Activated T-cell treated with anti-CD3 and anti-CD28 coated beads, Interleukin-2, amount 50 U/mL, for 48 hours (primary cell): ENCODE measurements at places on chromosomes 6 and 20.

GRCh38 chr6:139990856-139991465 is 616.5 kb upstream of the CITED2 start:
- DNase-seq = no peak

- DNase-seq = no peak
These were observed 473.7 kb upstream of the JARID2 start for GRCh38 chr6:14772188-14772587.

- DNase-seq = no peak
These were observed 23.2 kb upstream of the TXNDC5 start for GRCh38 chr6:7933794-7934193.

DNA sequence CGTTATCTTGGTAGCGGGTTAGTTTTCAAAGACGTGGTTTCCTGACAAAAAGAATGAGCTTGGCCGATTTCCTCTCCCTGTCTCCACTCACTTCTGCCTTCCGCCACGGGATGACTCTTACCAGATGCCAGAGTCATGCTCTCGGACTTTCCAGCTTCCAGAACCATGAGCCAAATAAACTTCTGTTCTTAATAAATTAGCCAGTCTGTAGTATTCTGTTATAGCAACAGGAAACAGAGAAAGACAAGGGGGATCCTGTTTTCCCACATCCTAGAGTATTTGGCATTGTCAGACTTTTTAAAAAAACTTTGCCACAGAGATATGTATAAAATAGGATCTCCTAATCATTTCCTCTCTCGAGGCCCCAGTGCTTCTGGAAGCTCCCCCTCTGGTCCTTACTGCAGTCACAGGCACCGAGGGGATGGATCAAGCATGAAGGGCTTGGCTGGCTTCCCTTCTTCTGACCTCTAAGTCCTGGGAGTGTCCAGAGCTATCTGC is 84.9 kb upstream of the NAA20 start:
- DNase-seq = no peak

- DNase-seq = no peak
These were observed 276.4 kb upstream of the JAG1 start for GRCh38 chr20:10949930-10950783.

GRCh38 chr6:143058987-143059386 is 1.7 kb upstream of the AIG1 start:
- no peak for DNase-seq

DNA sequence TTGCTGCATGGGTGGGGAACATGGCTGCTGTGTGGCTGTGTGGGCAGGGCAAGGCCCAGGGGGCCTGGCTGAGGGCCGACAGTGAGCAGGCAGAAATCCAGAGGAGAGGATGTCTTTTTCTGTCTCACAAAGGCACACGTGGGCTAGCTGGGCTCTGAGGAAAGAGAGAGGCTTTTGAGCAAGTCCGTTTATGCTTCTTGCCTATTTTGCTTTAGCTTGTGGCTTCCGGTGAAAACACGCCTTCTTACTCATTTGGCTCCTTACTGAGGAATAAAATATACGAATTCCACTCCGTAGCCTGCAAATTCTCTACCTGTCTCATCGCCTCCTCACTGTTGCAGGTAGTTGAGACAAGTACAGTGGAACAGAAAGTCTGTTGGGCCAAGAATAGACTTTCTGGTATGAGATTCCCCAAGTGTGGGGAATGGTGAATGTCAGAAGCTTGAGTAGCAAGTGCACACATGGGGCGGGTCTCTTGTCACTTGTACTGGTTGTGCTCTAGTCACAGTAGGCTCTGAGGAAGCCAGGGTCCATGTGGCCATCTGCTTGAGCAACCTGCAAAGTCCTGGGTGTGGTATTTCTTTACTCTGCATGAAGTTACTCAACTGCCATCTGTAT is 28.4 kb downstream of the WRNIP1 start:
- peak; percentile 54 for DNase-seq

GRCh38 chr6:34324738-34325444 is 67.6 kb downstream of the NUDT3 start:
- DNase-seq = no peak

DNA sequence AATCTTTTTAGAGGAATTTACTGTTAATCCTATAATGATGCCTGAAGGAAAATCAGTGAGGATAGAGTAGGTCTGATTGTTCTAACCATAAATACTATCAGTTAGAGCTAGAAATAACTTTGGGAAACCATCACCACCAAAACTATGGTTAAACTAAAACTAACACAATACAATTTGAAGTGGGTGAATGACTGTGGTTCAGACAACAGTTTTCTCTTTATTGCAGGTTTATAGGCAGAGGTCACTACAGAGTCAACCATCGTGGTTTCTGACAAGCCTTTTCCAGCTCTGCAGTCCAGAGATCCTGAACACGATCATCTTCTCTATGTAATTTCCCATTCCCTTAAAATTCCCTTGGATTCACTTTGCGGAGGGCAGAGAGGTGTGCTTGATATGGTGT is 134.3 kb downstream of the IBTK start:
- DNase-seq = no peak

- no peak for DNase-seq
These were observed 350.5 kb downstream of the CDC5L start for GRCh38 chr6:44737829-44738528.

- DNase-seq = no peak
These were observed 36.9 kb downstream of the EYA4 start for GRCh38 chr6:133277900-133278545.

DNA sequence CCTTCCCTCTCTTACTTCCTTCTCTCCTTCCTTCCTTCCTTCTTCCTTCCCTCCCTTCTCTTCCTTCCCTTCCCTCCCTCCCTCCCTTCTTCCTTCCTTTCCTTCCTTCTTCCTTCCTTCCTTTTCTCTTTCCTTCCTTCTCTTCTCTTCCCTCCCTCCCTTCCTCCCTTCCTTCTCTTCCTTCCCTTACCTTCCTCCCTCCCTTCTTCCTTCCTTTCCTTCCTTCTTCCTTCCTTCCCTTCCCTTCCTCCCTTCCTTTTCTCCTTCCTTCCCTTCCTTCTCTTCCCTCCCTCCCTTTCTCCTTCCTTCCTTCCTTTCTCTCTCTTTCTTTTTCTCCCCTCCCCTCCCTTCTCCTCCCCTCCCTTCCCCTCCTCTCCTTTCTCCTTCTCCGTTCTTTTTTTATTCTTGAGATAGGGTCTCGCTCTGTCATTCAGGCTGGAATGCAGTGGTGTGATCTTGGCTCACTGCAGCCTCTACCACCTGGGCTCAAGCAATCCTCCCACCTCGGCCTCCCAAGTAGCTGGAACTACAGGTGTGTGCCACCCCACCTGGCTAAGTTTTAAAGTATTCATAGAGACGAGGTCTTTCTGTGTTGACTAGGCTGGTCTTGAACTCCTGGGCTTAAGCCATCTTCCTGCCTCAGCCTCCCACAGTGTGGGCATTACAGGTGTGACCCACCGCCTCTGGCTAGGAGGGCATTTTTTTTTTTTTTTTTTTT is 1.1 kb upstream of the ZNF512B start:
- DNase-seq = peak; percentile 17

DNA sequence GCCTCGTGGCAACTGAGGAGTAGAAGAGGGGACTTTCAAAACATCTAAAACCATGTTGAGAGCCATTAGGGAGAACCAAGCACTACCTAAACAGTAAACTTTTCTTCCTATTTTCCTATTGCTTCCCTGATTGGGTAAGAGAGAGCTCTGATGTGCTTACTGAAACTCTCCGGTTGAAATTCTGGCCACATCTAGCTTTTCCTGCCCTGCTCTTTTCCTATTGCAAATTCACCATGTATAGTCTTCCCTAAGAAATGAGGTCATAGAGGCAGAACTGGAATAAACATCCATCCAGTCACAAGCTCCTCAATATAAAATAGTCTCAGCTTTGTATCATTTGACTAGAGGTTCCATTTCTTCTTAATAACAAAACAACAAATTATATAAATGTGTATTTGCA is 199.5 kb upstream of the CNR1 start:
- DNase-seq = no peak

DNA sequence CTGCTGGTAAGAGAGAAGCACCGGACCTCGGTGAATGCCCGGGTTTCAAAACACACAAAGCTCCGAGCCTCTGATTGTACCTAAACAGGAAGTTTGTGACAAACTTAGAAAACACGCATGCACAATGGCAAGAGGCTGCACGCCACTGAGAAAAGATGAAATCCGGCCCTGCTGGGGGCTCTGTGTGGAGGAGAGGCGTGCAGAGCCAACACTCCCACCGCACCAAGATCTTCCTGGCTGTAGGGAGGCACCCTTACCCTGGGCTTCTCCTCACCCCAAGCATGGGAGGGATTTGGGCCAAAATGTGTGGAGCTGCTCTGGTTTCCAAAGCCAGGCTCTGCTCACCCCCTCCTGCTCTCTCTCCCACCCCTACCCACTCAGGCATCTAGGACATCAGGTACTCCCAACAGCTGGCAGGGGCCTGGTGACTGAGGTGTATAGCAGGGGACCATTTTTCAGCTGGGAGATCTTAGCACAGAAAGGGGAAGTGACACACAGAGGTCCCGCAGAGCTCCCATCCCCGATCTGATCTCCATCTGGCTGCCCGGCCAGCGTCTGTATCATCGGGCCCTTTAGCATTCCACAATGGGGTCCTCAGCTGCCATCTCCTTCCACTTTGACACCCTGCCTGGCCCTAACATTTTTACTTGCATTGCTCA is 84.2 kb downstream of the TRERF1 start:
- peak; percentile 55 for DNase-seq

DNA sequence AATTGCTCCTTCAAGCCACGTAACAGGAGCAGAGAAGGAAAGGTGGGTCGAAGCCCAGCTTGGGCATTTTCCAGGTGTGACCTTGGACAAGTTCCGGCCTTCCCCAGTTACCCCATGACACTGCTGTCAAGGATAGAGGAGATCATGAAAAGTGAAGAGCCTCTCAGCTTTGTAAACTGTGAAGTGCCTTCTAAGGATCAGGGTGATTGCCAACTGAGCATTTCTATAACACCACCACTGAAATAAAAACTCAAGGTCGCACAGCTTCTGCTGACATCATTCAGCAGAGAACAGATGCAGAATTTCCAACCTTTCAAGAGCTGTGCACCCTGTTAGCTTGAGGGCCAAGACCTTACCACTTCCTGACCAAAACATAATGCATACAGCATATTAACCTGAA is 24.0 kb upstream of the ZMYND8 start:
- no peak for DNase-seq

- DNase-seq = no peak
These were observed 170.2 kb upstream of the CITED2 start for GRCh38 chr6:139544701-139545057.

DNA sequence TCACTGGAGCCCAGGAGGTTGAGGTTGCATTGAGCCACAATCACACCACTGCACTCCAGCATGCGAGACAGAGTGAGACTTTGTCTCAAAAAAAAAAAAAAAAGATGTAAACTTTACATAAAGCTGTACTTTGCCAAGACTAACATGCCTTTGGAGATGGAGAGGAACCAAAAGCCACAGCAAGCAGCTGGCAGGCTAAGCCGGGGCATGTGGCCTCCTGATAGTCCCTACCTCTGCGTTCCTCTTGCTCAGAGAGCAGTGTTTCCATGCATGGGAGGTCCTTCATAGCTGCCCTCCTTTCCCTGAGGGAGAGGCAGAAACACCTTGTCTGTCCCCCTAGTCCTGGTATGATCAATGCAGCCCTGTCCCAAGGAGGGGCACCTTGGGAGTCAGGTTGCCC is 35.2 kb downstream of the SPATA2 start:
- DNase-seq = no peak

GRCh38 chr6:150006961-150007464 is 18.3 kb downstream of the RAET1L start:
- DNase-seq = peak; percentile 72

GRCh38 chr6:44104481-44105021 is 22.7 kb downstream of the MRPL14 start:
- no peak for DNase-seq

DNA sequence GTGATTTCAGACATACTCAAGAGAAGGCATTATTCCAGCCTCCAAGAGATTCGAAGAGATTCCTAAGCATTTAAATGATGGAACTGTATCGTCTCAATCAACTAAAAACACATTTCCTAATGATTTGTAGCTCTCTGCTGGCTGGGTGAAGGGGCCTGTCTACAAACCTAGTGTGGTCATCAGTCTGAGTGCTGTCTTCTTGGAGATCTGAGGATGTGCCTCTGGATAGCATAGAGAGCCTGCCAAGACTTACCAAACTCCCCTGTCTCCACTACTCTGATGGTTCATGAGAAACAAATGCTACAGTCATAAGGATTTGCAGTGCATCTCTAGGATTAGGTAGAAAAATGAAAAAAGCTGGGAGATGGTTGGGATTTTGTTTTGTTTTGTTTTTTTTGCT is 176.9 kb upstream of the CITED2 start:
- DNase-seq = no peak

DNA sequence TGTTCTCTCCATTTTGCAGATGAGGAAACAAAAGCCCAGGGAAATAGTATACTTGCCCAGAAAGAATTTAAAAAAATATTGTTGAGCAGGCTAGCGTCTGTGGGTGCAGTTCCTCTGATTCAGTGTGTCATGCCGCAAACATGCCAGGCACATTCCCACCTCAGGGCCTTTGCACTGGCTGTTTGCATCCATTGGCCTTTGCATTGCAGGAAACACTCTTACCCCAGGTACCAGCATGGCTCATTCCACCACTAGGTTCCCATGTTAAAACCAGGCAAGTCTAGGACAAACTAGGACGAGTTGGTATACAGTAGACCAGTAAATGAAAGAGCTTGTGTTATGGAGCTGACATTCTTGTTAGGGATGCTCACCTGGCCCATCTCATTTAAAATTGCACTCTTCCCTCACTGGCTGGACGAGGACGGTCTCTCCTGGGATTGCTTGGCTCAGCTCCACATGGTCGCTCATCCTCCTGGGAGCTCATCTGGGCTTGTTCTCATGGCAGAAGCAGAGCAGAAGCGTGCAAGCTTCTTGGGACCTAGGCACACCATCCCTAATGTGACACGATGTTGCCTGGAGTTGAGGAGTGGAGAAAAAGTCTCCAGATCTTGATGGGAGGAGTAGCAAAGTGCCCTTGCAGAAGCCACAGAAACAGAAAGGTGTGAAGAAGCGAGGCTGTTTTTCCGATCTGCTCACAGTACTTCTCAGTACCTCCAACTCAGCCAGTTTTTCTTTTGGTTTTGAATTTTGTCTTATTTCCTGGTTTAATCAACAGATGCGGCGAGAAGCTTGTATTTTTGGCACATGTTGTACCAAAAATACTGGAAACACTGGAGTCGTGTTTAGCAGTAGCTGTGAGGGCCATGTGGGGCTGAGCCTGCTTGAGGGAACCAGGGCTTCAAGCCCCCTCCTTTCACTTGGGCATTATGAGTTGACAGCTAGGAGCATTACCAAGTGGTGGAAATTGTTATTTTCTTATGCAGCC is 13.9 kb downstream of the ZNF831 start:
- DNase-seq = peak; percentile 47
